ENCODE measurements at places on chromosomes 11 and 22.

DNA sequence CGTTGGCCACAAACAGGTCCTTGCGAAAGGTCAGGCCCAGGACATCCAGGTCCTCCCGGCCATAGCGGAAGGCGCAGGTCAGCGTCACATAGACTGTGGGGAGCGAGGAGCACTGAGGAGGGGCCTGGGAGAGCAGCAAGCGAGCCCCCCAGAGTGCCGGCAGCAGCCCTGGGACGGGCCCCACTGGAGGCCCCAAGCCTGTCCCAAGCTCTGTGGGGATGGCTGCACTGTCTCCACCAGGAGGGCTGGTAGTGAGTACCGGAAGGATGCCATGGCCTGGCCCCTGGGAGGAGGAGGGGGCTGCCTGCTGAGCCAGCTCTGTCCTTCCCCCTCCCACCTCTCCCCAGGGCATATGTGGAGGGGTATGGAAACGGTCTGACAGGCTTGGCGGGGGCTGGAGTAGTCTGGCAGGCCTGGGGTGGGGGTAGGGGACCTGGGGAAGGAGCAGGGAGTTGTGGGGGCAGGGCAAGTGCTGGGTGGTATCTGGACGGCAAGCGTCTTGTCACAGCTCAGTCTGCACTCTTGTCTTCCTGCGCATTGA, 42.9 kb downstream of the TPBGL start:
- DNase-seq = no peak

- DNase-seq = no peak
Measured at GRCh38 chr22:44427611-44428470, 70.2 kb downstream of the RTL6 start.

DNA sequence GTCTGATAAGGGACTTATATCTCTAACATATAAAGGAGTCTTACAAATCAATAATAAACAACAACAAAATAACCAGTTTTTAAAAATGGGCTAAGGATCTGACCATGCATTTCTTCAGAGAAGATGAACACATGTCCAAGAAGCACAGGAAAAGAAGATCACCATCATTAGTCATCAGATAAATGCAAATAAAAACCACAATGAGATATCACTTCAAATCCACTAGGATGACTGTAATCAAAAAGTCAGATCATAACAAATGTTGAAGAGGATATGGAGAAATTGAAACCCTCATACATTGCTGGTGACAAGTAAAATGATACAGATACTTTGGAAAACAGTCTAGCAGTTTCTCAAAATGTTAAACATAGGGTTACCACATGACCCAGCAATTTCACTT, 61.2 kb upstream of the MYOD1 start:
- DNase-seq = no peak

DNA sequence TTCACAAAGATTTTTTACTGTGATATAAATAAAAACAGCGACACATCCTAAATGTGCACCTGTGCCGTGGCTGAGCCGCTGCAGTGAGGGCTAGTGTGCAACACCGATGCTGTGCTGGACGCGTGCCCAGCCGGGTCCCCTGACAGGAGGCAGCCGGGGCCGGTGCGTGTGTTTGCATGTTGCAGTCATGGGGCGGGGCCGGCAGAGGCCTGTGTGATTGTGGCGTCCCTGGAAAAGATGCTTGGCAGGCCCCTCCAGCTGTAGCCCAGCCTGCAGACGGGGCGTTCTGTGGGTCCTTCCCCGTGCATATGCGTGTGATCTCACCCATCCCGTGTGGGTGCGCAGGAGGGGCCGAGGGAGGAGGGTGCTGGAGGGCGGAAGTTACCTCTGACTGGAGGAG, 30.6 kb downstream of the MUC6 start:
- no peak for DNase-seq

DNA sequence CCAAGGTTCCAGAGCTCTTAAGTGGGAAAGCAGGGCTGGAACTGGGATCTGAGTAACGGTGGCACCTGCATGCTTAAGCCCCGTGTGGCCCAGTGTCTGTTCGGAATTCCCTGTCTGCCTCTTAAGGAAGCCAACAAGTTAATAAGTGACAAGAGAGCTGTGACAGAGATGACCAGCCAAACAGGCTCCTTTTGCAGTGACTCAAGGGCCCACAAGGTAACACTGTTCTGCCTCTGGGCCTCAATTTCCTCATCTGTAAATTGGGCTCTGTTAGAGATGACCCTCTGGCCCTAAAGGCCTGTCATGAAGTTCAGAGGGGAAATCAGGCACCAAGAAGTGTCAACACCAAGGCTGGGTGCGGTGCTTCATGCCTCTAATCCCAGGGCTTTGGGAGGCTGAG, 18.6 kb downstream of the USH1C start:
- no peak for DNase-seq

GRCh38 chr11:94130298-94131046, 1.8 kb downstream of the PANX1 start:
- no peak for DNase-seq

DNA sequence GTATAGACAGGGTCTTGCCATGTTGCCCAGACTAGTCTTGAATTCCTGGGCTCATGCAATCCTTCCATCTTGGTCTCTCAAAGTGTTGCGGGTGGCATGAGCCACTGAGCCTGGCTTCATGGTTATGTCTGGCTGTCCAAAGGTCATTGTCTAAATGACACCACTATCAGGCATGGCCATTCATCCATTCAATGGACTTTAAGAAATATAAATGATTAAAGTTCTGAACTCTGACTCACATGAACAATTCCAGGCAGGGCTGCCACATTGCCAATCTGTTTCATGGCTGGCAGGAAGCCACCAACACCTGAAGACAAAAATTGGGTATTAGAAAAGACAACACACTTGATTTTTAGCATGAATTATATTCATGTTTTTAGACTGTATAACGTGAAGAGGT, 4.1 kb downstream of the RTCB start:
- no peak for DNase-seq

DNA sequence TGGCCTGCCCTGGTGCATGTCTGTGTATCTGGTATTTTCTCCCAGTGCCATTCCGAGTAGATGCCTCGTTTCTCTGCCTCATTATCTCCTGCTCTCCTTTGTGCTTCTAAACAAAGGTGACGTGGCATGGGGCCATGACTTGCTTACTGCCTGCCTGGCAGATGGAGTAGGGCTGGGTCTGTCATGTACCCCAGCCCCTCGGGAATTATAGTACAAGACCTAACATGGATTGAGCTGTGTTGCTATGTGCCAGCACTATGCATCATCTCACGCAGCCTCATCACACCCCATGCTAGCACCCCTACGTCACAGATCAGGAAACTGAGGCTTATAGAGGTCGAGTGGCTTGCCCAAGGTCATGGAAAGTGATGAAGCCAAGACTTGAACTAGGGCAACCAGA, 88.1 kb downstream of the GALNT18 start:
- no peak for DNase-seq

DNA sequence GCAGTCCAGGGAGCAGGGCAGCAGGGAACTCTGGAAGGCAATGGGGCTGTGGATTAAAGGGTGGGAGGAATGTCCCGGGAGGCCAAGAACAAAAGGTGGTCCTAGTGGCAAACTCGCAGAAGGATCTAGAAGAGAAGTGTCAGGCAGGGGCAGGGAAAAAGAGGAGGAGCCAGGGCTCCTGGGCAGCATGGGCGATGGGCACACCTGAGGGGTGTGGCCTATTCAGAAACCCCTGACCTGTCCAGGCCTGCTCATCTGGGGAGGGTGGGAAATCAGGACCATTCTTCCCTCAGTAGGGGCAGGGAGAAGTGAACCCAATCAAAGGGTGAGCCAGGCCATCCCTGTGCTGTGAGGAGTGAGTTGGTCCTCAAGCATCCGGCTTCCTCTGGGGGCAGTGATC, 108.6 kb downstream of the TRIM29 start:
- DNase-seq = no peak

- no peak for DNase-seq
Measured at GRCh38 chr11:77602381-77603088, 12.8 kb downstream of the AQP11 start.

- no peak for DNase-seq
Measured at GRCh38 chr22:50720301-50721256, 17.4 kb upstream of the ACR start.

DNA sequence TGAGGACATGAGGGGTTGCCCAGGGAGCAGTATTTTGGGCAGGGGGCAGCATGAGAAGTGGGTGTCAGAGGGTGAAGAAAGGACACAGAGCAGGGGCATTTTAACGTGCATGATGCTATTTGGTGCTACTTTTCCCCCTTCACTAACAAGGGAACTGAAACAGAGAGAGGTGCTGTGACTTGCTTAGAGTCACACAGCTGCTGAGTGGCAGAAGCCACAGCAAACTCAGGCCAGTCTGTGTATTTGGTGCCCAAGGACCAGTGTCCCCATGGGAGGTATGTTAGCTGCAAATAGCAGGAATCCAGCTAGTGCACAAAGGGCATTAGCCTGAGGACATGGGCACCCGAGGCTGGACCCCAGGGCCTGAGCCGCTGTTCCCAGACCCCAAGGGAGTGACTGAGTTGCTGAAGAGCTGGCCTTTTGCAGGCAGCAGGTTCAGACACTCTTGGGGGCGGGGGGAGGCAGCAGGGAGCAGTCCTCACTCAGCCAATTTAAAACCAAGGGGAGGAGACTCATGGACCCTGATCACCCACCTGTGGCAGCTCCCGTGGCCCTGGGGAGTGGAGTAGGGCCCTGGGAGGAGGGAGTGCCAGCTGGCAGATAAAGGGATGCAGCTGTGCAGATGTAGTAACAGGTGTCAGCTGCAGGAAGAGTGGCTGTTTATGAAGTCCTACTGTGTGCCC, 14.6 kb downstream of the PARVG start:
- no peak for DNase-seq

GRCh38 chr22:43437871-43438475, 26.2 kb downstream of the MPPED1 start:
- no peak for DNase-seq

- no peak for DNase-seq
Measured at GRCh38 chr11:115226556-115226955, 277.7 kb downstream of the CADM1 start.

- no peak for DNase-seq
Measured at GRCh38 chr11:19646308-19646707, 66.3 kb upstream of the NAV2 start.

DNA sequence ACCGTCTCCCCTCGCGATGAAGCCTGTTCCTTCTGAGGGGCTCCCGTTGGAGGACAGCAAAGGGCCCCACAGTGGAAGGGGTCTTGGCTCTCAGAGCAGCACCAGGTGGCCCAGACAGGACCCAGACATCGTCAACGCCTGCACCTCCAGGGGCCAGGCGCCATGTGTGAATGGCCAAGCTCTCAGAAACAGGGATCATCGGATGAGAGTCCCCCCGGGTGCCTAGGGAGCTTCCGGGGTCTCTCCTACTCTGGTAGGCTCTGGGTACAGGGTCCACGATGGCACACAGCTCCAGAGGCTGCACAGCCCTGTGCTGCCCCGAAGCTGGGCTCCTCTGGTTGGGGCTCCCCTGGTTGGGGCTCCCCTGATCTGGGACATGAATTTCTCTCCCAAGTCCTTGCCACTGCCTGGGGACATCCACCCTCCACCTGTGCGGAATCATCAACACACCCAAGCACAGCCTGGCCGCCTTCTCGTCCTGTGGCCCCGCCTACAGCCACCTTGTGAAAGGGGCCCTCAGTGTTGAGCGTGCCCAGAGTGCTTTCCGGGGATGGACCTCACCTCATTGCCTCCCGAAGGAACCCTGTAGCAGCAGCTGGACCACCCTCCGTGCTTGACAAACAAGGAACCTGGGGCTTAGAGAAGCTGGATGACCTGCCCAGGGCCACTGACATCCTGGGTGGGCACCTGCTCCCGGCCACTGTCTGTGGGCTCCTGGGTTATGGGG, 929.0 kb downstream of the BRD1 start:
- DNase-seq = no peak

DNA sequence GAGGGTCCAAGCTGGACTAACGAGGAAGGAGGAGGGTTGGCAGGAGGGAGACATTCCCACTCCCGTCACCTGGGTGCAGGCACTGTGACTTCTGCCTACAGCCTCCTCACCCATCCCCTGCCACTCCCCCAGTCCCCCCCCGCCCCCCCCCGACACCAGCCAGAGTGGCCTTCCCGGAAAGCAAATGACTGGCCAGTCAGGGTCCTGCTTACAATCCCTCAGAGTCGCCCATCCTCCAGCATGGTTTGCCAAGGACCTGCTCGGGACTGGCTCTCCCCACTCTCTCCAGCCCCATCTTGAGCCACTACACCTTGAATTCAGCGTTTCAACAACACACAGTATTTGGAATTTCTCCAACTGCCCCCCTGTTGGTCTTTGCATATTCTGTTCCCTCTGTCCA, 59.6 kb downstream of the THAP12 start:
- DNase-seq = no peak

GRCh38 chr22:23684561-23685031, 6.2 kb upstream of the RGL4 start:
- no peak for DNase-seq

DNA sequence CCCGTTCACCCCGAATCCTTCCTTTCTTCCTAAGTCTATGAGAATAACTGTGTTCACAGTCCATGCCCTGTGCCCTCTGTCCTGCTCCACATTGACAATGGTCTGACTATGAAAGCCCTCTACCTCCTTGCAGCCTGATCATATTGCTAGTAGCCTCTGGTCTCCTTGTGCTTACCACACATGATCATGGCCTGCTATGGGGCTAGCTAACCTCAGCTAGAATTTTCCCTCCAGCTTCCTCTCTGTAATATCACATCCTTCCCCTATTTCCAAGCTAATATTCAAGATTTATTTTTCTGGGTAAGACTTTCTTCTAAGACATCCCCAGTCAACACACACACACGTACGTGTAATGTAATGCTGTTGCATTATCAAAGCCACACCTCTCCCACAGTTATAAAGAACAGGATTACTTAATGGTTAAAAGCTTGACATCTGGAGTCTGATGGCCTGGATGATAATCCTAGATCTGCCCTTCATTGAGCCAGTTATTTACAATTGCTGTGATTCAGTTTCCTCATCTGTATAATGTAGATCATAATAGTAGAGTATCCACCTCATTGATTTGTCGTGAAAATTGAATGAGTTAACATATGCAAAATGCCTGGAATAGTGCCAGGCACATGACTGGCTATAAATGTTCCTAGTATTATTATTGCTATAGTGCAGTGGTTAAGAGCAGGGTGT, 214.4 kb upstream of the BLID start:
- DNase-seq = no peak

GRCh38 chr11:78200553-78200952, 11.8 kb downstream of the USP35 start:
- DNase-seq = no peak

GRCh38 chr22:43226377-43227238, 39.7 kb upstream of the TTLL12 start:
- no peak for DNase-seq

DNA sequence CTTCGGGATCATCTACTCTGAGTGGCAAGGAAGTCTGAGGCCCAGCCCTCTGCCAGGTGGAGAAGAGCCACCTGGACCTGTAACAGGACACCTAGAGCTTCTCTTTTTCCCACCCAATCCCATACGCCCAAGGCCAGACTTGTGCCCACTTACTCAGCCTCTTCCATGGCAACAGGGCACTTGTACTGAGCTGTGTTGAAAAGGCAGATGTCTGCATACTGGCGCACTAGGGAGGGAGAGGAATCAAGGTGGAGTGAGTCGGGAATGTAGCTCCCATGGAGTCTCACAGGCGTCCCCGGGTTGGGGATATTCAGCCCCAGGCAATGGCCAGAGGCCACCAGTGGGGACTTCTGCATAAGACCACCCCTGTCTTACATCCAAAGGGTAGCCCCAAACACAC, 36.1 kb downstream of the TPBGL start:
- DNase-seq = no peak
